ENCODE measurements at places on chromosomes 3 and 15. TPM values are rescaled to one million over a fixed set of nuclear protein-coding genes. Genes with fewer than 3 reads are reported as not detected.
A peak's percentile ranks its signal among the peaks of the same experiment; 100 is the strongest.

The GOLGA8G gene
- total RNA-seq: not detected

GRCh38 chr15:42503825-42504224, 8.4 kb downstream of the SNAP23 start:
- no peak for DNase-seq

DNA sequence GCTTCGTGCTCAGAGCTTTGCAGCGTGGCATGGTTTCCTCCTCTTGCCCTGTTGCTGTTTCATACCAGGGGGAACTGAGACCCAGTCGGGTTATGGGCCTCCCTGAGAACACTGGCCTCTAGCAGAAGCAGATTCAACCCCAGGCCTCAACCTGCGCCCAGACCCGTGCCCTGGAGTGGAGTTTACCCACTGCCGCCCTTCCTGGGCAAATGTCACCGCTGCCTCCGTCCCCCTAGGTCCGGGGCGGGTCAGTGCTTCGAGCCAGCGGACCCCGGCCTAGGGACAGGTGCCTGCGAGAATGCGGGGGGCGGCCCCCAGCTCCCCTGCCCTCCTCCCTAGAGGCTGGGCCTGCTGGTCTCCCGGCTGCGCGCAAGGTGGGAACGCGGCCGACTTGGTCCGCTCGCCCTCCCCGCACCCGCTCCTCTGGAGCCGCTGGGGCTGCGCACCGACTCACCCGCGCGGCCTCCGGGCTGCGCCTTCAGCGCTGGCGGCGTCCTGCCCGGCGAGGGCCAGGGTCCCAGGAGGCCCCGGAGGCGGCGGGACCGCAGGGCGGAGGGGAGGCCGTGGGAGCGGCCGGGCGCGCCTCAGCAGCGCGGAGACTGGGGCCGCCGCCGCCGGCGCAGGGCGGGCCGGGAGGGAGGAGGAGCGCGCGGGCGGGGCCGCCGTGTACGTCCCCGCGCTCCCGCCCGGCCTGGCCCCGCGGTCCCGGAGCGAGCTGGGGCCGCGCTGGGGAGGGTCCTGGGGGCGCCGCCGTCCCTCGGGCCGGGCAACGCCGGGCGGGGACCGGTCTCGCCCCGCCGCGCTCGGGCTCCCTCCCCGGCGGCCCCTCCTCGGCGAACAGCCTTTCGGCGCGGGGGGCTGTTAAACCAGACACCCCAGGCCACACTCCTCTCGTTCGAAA, at the start of gene PIGZ:
Gene PIGZ, minus strand, starts transcription at position 601 of the 901 bp plus-strand sequence. CDS start 16,802 bp downstream, outside the sequence.
- peak; percentile 86 for DNase-seq

GRCh38 chr15:99961011-99961441, 227.8 kb upstream of the LYSMD4 start:
- peak; percentile 41 for DNase-seq

The RTP1 gene
- total RNA-seq: not detected

DNA sequence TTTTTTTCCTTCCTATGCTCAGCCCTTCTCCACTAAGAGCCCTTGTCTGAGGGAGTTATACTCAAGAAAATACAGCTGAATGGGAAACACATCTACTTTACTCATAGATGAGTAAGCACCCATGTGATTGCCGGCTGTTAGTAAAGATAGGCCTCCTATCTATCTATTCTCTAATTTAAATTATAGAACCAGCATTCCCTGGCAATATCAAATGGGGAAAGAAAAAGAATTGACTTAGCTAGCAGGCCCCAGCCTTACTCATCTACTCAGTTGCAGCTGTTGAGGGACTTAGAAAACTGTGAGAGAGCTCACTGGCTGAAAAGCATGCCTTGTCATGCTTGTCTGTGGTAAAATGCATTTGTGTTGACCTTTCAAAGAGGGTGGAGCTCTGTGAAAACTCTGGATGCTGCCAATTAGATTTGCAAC, 116.9 kb upstream of the LRRFIP2 start:
- DNase-seq: no peak

DNA sequence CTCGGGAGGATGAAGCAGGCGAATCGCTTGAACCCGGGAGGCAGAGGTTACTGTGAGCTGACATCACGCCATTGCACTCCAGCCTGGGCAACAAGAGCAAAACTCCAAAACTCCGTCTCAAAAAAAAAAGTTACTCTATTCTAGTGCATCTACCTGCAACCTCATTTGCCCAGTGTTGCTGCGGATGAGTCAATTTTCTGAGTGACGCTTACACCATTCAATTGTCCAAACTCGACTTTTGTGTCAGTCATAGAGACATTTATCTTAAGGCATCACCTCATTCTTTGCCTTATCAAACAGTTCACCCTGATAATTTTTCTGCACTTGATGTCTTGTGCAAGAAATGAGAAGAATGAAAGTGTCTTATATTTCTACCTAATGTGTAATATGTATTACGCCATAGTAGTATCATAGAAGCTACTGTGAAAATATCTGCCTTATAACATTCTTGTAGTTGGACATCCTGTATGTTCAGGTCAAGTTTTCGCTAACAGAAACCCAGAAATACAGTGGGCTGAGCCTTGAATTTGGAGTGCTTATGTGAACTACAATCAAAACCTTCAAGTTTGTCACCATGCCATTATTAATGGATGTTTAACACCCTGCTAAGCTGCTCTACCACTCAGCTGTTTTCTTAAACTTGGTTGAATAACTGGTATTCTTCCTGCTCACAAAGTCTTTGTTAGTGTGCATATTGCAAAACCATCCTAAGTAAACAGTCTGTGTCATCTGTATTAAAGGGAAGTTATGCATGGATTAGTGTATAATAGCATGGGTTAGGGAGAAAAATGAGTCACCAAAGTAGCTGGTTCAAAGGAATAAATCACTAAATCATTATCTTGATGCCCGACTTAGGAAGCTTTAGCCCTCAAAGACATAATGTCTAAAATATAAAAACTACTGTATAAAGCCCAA, 531.0 kb upstream of the NR2F2 start:
- DNase-seq: no peak

DNA sequence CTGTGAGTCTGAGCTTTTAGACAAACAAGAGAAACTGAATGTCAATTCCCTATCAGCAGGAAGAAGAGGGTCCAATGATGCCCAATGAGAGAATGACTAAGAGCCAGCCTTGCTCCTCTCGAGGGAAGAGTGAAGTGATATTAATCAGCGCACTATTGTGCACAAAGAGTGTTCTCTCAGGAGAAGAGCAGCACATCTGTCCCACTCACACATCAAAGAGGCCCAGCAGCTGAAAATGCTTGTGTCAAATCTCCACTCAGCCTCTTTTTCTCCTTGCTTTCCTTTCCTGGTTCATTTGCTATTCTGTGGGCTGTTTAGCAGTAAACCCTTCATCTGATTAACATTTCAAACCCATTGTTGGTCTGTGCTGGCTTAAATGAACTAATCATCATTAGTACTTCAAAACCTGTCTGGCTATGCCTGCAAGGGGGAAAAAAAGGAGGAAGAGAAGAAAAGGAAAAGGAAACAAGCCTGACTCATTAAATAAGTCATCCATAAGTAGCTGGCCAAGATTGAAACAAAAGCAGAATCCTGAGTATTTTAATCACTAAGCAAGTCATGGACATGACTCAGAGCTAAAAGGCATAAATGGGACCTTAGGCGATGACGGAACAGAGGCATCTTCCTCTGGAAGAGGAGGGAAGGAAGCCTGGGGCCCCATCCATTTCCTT, 912.7 kb downstream of the TUSC7 start:
- no peak for DNase-seq

DNA sequence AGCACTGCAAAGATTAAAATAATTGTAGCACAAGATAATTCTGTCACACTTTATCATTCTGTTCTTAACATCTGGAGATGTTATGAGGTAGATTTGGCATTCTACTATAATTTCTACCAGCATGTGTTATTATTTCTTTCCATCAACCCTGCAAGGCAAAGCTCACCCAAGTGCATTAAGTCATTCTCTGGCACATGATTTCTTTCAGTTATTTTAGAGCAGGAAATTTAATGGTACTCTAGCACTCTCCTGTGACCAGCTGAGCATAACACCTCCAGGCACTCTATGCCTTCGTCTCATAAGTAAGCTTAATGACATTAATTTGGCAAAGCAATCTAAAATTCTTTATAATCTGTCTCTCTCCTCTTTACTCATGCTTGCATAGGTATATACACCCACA, 300.2 kb upstream of the GPR149 start:
- DNase-seq: no peak

The GNAT1 gene
- not detected for total RNA-seq

- DNase-seq: no peak
These were observed 80.0 kb upstream of the CACNA2D3 start for GRCh38 chr3:54042259-54042823.

GRCh38 chr3:140122183-140122582, 187.2 kb downstream of the CLSTN2 start:
- no peak for DNase-seq

GRCh38 chr3:61730577-61731231, 169.3 kb downstream of the PTPRG start:
- no peak for DNase-seq

The WDR72 gene
- total RNA-seq: not detected

DNA sequence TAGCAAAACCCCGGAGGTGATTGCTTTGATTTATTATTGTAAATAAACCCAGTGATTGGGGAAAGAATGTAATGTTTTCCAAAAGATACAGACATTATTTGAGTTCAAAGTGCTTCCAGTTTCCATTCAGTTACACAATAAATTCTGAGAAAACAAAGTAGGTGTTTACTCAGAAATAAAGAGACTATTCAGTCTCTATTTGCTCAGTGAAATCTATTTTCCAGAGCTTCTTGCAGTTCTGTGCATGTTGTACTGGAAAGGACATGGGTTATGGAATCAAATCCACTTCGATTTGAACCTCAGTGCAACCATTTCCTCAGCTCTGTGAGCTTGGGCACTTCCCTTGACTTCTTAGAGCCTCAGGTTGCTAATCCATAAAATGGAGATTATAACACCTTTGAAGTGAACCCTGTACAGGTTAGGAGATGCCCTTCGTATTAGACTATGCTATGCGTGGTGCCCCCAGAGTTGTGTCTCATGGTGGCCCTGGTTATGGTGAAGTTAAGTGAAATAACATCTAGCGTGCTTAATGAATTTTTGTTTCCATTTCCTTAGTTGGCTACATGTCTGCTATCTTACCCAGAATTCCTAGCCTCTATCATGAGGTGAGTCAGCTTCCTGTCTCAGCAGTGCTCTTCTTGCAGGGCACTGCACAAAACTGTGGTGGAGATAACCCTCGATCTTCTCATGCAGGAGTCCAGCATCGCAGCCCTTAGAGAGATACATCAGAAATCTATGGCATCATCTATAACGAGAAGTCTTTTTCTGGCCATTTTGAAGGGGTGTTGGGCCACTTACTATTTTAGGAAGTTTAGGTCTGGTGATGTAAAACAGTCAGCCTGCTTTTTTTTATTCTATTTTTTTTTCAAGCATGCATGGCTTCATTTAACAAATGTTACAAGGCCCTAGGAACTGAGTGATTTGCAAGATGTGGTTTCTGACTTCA, 97.7 kb downstream of the RPL39L start:
- no peak for DNase-seq

The BFSP2 gene
- 2.1 TPM for total RNA-seq

DNA sequence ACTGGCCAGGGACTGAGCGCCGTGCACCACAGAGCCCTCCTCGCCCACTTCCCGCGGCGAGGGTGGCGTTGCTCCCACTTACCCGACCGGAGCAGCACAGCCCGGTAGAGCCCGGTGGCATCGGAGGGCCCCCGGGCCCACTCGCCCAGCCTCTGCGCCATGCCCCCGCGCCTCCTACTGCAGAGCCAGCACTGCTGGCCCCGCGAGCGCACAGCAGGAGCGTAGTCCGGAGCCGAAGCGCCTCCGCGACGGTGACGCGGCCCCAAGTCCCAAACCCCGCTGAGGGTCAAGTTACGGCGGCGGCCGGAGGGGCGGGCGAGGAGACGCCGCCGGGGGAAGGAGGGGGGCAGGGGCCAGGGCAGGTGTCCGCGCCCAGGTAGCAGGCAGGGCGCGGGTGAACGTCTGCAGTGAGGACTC, 9.6 kb upstream of the FAM107A start:
- DNase-seq: no peak

The MRAS gene
- total RNA-seq: 33.4 TPM

GRCh38 chr3:64360280-64360679, 135.0 kb upstream of the PRICKLE2 start:
- no peak for DNase-seq

- no peak for DNase-seq
These were observed 91.3 kb downstream of the LARS2 start for GRCh38 chr3:45479621-45480035.

The TMC3 gene
- not detected for total RNA-seq

The PLA1A gene
- 0.44 TPM for total RNA-seq

The A4GNT gene
- total RNA-seq: not detected

DNA sequence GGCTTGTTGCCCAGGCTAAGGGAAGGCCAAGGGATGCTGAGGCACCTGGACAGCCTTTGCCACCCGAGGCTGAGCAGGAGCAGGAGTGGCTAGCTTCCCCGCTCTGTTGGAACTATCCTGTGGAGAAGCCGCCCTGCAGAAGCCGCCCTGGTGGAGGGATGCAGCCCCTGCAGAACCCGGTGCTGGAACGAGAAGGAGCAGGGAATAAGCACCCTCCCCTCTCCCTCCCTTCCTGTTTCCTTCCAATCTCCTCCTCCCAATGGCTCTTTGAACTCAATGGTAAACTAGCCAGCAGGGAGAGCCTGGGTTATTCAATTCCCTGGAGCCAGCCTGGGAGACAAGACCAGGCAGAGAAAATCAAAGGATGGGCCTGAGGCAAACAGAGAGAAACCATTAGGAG, 11.8 kb upstream of the HRG start:
- no peak for DNase-seq

GRCh38 chr3:190586631-190587011, 72.7 kb downstream of the IL1RAP start:
- DNase-seq: no peak

The SNURF gene
- 14.4 TPM for total RNA-seq

DNA sequence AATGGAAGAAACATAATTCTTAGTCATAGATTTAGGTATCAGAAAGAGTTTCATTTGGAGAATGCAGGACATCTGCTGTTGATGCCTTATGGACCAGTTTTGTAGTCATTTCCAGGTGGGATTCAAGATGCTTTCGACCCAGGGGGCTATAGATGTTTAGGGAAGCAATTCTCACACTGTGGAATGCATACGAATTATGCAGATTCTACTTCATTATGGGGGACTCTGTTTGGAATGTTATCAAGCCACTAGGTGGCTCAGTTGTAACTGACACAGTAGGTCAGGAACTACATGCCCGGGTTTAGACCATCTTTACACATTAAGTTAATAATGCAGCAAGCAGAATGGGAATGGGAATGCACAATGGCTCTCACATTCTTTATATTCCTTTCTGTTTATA, 1359.8 kb downstream of the ZPLD1 start:
- DNase-seq: no peak

- no peak for DNase-seq
These were observed 130.3 kb downstream of the DLG1 start for GRCh38 chr3:197168063-197168462.

- DNase-seq: no peak
These were observed 17.7 kb downstream of the HEXA start for GRCh38 chr15:72358121-72358520.

- no peak for DNase-seq
These were observed 65.6 kb downstream of the ATP1B3 start for GRCh38 chr3:141942006-141942405.
